ENCODE measurements at places on chromosomes 11 and 22. TPM values are rescaled to one million over a fixed set of nuclear protein-coding genes. Genes with fewer than 3 reads are reported as not detected.
A peak's percentile ranks its signal among the peaks of the same experiment; 100 is the strongest.

GRCh38 chr11:8287297-8287696, 23.6 kb upstream of the LMO1 start:
- ATAC-seq = no peak

DNA sequence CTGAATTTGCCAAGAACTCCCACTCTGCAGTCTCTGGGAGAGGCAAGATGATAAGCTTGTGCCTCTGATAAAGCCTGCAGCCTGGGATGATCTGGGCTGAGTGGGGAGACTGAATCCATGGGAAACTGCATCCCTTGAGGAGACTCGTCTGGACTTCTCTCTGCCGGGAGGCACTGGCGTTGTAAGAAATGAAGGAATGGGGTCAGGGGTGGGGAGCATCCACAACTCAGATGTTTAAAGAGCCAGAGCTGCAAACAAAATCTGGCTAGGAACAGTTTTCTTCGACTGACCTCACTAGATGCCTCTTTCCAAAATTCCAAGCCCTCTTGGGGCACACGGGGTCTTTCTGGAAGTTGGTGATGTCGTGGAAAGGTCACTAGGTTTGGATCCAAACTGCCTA, 64.4 kb downstream of the SPON1 start:
- ATAC-seq = no peak

GRCh38 chr22:46763051-46763705, 728 bp downstream of the TBC1D22A start:
- peak; percentile 29 for ATAC-seq

BLID gene
- not detected for total RNA-seq

FADS3 gene
- 3.6 TPM for total RNA-seq
